Bronchial smooth muscle cell (primary cell): ENCODE measurements at places on chromosomes 7 and 10. TPM values are rescaled to one million over a fixed set of nuclear protein-coding genes. Genes with fewer than 3 reads are reported as not detected.

Gene ASB15
- not detected in 2 replicates for total RNA-seq

Gene CRHR2
- total RNA-seq: not detected in 2 replicates

Gene COL13A1
- 9.3 and 16.9 TPM in 2 replicates for total RNA-seq

Gene MEOX2
- total RNA-seq: 0.16 and 0.17 TPM in 2 replicates

Gene CASP7
- 23.6 and 35.2 TPM in 2 replicates for total RNA-seq

Gene TMEM196
- total RNA-seq: not detected in 2 replicates

Gene SFTPA1
- total RNA-seq: not detected in 2 replicates

Gene HTR5A
- not detected in 2 replicates for total RNA-seq

Gene SORCS1
- not detected in 2 replicates for total RNA-seq

Gene BMI1
- 31.8 and 55.7 TPM in 2 replicates for total RNA-seq

Gene FAM107B
- total RNA-seq: 18.4 and 24.1 TPM in 2 replicates

Gene TAS2R4
- 0.79 and 1.3 TPM in 2 replicates for total RNA-seq
